Ascending aorta (tissue), 2 donors: ENCODE measurements at places on chromosomes 16 and 17.

- peak overlapping the region; percentile 67 for H3K4me3 ChIP-seq
- DNase-seq: peak; percentile 86
- H3K4me1 ChIP-seq: peaks cover 6% of the 10 kb centered on the region
- H3K27ac ChIP-seq: peak overlapping the region; percentile 2
- no peaks in the 10 kb centered on the region for H3K27me3 ChIP-seq
- peaks cover 11% of the 10 kb centered on the region for H3K36me3 ChIP-seq
Observed at GRCh38 chr17:76385892-76386786, 1.7 kb downstream of the SPHK1 start.

DNA sequence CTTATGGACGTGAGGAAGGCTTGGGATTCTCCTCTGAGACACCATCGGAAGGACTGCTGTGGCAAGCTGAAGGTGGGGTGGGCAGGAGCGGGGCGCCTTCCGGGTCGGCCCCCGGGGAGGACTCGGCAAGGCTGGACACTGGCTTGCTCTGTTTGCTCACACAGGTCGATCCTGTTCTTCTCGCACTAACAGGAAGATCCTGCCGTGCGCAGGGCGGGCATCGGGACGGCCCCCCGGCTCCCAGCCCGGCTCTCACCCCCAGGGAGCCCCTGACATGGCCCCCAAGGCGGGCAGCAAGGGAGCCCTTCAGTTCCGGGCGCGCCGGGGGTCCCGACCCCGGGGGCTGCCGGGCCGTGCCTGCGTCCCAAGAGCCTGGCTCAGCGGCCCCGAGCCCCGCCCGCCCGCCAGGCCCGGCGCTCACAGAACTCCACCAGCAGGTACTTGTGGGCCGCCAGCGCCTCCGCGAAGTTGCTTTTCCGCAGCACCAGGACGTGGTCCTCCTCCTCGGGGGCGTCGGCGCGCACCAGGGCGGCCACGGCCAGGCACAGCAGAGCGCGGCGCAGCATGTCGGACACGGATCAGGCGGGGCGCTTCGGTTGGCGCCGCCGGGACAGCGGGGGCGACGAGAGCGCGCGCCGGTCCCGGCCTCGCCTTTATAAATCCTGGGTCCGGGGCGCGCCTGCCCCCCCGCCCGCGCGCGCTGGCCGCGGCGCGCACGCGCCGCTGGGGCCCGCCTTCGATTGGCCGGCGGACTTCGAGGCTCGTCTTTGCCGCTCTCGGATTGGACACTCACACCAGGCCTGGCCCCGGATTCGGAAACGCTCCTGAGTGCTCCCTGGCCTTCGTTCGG is at the start of gene P4HB:
Gene P4HB, minus strand, starts transcription at position 630 of the 850 bp plus-strand sequence. Its CDS starts 64 bp downstream, at position 566.
- DNase-seq: no peak
- peak within 1 kb of the TSS; percentile 91 for H3K4me3 ChIP-seq
- no peaks in the 10 kb centered on the region for H3K27me3 ChIP-seq
- H3K36me3 ChIP-seq: peaks cover 43% of the 10 kb centered on the region

DNA sequence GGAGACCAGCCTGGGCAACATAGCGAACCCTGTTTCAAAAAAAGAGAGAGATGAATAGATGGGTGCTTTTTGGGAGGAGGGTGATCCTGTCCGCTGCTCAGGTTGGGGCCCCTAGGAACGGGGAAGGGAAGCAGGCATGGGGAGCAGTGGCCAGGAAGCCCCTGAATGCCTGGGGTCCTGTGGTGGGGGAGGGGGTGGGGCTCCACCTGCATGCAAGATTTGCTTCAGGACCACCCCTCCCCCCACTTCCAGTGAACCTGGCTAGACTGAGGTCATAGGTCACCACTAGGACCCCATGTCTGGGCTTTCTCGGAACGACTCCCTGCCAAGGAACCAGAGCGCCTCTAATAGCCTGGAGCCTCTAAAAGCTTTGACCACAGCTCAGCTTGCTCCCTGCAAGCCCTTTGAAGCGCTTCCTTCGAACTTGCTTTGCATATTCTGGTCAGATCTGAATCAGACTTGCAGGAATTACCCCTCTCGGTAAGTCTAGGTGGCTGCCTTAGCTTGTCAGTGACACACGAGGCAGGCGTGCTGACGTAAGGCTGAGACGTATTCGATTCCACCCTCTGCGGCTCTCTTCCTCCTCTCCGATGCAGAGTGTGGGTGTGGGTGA is 3.7 kb downstream of the SOCS3 start:
- peaks cover 10% of the 10 kb centered on the region for H3K4me1 ChIP-seq
- peaks cover 11% of the 10 kb centered on the region for H3K36me3 ChIP-seq
- H3K27ac ChIP-seq: peak overlapping the region; percentile 78
- no peak for DNase-seq
- H3K4me3 ChIP-seq: peak overlapping the region; percentile 90

DNA sequence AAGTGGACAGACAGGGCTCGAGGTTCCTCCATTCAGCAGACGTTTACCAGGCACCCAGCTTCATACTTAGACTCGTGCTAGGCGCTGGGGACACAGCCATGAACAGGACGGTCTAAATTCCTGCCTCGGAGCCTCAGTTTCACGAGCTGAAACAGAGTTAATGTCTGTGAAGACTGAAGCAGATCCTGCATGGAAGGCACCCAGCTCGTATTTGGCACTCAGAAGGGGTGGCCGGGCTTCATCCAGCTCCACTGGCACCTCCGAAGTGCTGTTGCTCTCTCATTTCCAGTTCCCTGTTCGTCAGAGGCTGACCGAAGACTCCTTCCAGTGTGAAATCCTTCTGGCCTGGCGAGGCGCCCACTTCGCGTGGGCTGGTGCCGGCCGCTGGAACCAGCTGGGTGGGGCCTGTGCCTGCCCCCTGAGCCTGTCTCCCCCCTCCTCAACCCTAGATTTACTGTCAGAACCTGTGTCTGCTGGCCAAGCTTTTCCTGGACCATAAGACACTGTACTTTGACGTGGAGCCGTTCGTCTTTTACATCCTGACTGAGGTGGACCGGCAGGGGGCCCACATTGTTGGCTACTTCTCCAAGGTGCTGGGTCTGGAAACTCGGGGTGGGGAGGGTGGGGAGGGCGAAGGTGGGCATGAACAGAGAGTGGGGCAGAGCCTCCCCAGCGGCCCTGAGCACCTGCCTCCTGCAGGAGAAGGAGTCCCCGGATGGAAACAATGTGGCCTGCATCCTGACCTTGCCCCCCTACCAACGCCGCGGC is 5.8 kb downstream of the PRSS8 start:
- no peaks in the 10 kb centered on the region for H3K27me3 ChIP-seq
- DNase-seq: no peak
- H3K4me1 ChIP-seq: no peaks in the 10 kb centered on the region
- peak overlapping the region; percentile 58 for H3K27ac ChIP-seq

- H3K4me3 ChIP-seq: no peak overlapping the region
- no peak for DNase-seq
- H3K27me3 ChIP-seq: no peaks in the 10 kb centered on the region
- H3K4me1 ChIP-seq: no peaks in the 10 kb centered on the region
- H3K36me3 ChIP-seq: no peaks in the 10 kb centered on the region
Observed at GRCh38 chr17:59149841-59150511, 5.0 kb downstream of the SKA2 start.

DNA sequence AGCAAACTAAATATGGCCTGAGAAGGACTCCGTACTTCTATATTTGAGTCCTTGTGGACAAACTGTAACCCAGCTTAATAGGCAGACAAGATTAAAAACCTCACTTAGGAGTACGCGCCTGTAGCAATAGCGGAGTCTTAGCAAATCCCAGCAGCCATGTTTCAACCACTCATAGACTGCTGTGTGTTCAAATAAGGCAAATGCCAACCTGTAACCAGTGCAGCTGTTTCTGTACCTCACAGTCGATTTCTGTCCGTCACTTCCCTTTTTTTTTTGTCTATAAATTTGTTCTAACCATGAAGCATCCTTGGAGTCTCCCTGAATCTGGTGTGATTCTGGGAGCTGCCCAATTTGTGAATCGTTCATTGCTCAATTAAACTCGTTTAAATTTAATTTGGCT is 30.2 kb downstream of the TANC2 start:
- no peaks in the 10 kb centered on the region for H3K4me1 ChIP-seq
- H3K36me3 ChIP-seq: no peaks in the 10 kb centered on the region
- no peak overlapping the region for H3K27ac ChIP-seq
- no peak overlapping the region for H3K4me3 ChIP-seq
- no peak for DNase-seq
